Activated T-cell treated with anti-CD3 and anti-CD28 coated beads, Interleukin-2, amount 50 U/mL, for 1 hour (primary cell): ENCODE measurements at places on chromosomes 4 and X.

DNA sequence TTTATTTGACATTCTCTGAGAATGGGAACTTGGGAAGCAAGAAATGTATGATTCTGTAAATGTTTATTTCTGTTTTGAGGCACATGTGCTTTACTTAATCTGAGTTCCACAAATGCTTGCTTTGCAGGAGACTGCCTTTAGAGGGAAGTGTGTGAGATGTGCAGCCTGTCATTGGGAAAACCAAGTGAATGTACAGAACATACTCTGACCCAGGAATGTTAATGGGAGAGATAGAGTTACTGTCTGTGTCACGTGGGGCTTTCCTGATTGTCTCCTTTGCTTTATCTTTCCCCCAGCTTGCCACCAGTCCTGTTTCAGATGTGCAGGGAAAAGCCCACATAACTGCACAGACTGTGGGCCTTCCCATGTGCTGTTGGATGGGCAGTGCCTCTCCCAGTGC is 218.6 kb upstream of the ANXA3 start:
- no peak for DNase-seq

- DNase-seq = no peak
Measured at GRCh38 chrX:123331859-123332258, 147.8 kb downstream of the GRIA3 start.

GRCh38 chr4:73917081-73917501 is 47.9 kb downstream of the CXCL1 start:
- DNase-seq = no peak

DNA sequence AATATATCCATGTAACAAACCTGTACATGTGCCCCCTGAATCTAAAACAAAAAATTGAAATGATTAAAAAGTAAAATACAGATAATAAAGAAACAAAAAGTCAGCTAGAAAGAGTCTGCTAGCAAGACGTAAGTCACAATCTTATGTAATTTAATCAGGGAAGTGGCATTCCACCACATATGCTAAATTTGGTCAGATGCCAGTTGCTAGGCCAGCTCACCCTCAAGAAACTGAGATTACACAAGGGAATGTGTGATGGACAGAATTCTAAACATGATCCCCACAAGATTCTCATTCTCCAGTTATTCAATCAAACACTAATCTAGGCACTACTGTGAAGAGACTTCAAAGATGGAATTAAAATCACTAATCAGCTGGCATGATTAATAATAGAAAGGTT is 689.3 kb downstream of the CENPC start:
- no peak for DNase-seq

DNA sequence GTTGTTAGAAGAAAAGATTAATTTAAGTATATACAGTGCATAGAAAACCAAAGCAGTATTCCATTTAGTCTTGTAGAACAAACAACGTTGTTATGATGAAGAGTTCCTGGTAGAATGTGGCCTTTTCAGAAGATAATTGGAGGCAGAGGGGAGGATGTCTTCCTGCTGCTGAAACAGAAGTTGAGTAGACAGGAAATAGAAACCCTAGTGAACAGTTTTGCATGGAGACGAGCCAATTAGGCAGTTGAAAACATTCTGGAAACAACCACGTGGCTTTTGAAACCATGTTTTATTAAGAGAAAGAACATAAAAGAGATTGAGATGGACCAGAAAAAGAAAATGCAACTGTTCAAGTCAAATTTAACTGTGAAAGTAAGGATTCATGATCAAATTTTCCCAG is 325.2 kb downstream of the CAMK2D start:
- DNase-seq = no peak

GRCh38 chr4:145665773-145666172 is 14.2 kb upstream of the C4orf51 start:
- DNase-seq = no peak

- no peak for DNase-seq
Measured at GRCh38 chr4:61468024-61468720, 268.0 kb downstream of the ADGRL3 start.

- no peak for DNase-seq
Measured at GRCh38 chr4:55291227-55291640, 54.8 kb upstream of the SRD5A3 start.

- DNase-seq = no peak
Measured at GRCh38 chrX:959595-959994, 252.9 kb downstream of the CRLF2 start.

DNA sequence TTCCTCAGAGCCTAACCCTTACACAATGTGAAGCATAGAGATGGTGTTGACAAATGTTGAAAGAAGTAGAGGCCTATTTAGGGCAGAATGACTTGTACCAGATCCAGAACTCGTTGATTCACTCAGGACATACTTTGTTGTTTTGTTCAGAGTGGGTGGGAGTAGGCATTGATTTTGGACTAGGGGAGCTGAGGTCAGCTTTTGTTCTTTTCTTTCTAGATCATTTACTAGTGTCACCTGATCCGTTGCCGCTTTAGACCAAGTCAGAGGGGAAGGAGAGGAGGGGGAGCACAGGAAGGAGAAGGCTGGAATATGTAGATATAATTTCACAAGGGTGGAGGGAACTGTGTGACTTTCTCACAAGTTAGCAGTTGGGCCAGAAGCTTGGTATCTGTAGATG is 282.4 kb upstream of the GPC4 start:
- no peak for DNase-seq

DNA sequence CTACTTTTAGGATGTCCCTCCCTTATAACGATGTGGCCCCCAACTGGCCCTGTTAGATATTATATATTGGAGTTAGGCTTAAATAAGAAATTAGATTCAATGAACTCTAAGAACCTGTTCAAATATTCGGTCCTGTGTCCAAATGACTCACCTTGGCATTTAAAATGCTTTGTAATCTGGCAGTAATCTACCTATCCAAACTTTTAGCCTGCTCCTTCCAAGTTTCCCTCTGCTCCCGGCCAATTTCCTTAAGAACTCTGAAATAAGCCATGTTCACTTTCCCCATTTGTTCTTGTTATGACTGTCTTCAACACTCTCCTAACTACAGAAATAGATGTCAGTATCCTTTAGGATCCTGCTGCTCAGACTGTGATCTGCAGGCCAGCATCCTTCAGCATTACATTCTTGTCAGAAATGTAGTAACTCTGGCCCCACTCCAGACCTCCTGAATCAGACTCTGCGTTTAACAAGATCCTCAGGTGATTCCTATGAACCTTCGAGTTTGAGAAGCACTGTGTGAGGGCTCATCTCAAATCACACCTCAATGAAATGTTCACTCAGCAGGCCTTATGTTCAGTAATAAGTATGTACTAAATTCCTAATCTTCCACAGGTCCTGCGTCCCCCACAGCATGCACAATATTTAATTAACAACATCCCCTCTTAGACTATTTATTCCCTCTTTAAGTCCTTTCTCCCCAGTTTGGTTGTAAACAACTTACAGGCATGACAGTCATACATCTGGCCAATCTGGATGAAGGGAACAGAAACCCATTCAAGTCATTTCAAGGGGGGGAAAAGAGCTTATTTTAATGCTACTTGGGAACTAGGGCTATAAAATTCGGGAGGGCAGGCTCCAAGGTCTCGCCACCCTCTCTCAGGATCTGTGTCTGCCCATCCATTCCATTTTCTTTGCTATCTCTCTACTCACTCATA is 3.0 kb downstream of the ATP8A1 start:
- DNase-seq = no peak

DNA sequence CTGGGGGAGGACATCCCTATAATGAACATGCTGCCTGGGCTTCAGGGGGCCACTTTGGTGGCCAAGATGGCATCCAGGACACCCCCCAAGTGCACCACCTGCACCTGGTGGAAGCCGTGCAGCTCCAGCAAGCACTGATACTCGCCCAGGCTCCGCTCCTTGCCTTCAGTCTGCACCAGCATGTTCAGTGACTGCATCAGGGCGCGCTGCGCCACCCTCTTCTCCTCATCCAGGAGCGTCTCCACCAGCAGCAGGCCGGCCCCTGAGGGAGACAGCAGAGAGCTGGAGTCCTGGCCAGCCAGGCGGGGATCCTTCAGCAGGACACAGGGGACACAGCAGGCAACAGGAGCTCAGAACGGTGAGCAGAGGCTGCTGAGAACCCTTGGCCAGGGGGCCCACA is 11.3 kb upstream of the SLC25A6 start:
- DNase-seq = no peak

DNA sequence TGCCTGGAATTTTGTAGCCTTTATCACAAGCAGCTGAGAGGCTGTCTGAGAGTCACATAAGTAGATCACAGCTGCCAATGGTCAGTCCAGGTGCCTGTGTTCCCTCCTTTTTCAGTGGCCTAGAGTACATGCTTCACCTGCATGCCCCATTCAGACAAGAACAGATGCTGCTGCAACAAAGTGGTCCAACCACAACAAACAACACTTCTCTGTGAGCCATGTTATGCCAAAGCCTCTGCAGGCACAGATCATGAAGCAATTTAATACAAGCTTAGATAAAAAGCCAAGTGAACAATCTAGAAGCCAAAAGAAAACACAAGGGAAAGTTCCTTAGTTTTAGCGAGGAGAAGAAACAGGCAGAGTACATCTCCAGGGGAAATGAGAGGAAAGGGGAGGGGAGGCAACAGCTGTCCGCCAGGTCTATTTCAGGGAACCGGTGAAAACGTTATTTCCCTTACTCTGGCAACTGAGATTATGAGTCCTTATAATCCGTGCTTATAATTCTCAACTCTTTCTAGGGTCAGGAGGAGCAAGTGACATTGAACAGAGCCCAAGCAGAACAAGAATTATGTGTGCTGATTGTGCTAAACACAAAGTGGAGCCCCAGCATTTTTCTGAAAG is 92.6 kb downstream of the TSPAN5 start:
- DNase-seq = no peak

- DNase-seq = no peak
Measured at GRCh38 chr4:37132351-37132974, 112.1 kb upstream of the NWD2 start.

DNA sequence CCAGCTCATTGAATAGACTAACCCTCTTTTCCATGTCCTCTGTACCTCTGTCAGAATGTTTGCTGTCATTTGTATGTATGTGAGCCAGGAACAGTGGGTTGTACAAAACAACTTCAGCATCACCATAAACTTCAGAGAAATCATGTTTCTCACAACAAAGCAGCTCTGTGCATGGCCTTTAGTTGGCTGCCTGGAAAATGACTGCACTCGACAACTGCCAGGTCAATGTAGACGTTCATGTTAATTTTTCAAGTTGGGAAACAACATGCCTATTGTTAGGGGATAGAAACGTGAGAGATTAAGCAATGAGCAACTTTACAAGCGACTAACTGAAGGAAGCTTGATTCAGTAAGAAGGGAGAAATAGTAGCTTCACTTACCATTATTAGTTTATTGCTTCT is 17.9 kb upstream of the CXCL11 start:
- no peak for DNase-seq

DNA sequence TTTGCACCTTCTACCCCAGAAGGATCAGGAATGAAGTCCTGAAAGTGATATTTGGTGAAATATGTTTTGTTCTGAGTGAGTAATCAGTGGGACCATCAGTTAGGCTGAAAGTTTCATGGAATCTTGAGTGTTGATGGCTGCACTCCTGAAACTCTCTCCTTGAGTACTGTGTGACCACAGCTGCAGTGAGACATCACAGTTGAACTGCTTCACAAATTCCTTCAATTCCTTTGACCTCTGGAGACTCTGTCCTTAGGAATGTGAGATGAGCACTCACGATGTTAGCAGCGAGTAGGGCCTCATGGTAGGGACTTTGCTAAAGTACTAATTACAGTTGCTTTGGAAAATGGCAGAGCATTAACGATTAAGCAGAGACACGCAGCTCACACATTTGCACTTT is 142.9 kb upstream of the SLC4A4 start:
- DNase-seq = no peak

GRCh38 chrX:99184153-99184552 is 1225.9 kb downstream of the PCDH19 start:
- no peak for DNase-seq

GRCh38 chr4:15063341-15063740 is 61.1 kb downstream of the CPEB2 start:
- DNase-seq = no peak

DNA sequence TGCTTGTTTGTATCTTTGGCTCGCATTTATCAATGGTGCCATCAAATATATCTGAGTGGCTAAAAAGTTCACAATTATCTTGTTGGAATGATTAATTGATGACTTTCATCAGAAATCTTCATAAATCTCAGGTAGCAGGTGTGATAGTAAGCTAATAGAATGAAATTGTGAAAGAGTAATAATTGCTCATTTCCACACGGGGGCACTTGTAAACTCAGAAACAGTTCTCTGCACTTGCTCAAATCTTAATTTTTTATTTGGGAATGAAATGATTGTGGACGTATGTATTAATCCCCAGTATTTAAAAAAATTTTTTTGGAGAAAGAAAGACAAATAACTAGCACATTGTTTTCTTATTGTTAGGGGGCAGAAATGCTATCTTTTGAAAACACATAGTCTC is 132.8 kb downstream of the DTHD1 start:
- no peak for DNase-seq

DNA sequence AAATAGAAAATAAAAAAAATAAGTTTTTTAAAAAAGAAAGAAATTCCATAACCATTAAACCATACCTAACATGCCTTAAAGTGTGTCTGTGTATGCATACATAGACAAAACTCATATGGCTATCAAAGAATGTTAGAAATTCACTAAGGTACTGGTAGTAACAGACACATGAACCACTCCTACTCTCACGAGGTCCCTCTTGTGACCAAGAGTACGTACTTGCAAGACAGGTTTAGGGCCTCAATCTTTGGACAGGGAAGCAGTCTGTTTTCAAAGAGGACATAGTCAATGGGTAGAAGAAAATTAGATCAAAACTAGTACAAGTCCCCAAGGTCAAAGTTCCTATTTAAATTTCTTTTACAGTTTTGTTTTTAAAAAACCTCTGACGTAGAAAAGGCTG is 117.3 kb downstream of the CHM start:
- DNase-seq = no peak

- no peak for DNase-seq
Measured at GRCh38 chr4:8079916-8080753, 78.5 kb downstream of the ABLIM2 start.

GRCh38 chrX:150774798-150775568 is 81.8 kb downstream of the MTMR1 start:
- DNase-seq = no peak

- no peak for DNase-seq
Measured at GRCh38 chr4:47733302-47734175, 104.3 kb downstream of the CORIN start.

DNA sequence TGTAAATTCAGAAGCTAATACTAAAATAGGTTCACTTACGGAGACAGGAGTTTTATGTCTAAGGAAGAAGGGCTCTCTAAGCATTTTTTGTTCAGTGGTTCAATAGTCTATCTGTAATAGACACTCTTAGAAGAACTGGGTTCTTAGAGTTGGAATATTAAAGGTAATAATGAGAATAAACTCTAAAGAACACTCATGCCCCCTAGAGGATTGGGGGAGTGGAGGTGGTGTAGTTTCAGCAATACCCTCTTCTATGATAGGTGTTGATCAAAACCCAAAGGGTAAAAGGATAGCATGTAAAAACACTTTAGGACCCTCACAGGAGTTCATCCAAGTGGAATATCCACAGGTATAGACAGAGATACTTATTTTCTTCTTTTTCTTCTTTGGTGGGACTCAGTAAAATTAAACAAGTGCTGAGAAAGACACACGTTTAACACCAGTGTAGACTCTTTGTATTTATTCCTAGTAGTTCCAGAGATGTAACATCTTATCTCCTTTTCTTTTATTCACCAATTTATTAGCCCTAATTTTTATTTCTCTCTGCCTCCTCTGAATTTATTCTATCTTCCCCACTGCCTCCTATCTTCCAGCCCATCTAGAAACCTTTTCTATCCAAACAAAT is 25.7 kb upstream of the MND1 start:
- no peak for DNase-seq
